Sigmoid colon (tissue), 7 donors: ENCODE measurements at places on chromosomes 13 and 19.

DNA sequence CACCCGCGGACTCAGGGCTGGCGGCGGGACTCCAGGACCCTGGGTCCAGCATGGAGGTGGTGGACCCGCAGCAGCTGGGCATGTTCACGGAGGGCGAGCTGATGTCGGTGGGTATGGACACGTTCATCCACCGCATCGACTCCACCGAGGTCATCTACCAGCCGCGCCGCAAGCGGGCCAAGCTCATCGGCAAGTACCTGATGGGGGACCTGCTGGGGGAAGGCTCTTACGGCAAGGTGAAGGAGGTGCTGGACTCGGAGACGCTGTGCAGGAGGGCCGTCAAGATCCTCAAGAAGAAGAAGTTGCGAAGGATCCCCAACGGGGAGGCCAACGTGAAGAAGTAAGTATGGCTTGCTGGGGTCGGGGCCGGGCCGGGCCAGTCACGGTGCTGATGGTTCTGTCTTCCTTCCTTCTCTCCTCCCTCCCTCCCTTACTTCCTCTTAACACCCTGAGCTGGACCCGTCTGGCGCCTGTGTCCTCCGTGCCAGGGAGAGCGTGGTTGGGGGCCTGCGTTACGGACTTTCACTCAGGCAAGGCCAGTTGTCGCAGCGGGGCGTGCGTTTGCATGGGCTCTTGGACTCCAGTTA is 1.4 kb downstream of the STK11 start:
- H3K27me3 ChIP-seq, result no peaks in the 10 kb centered on the region
- peak overlapping the region; percentile 86 for H3K27ac ChIP-seq
- H3K4me1 ChIP-seq, result peaks cover 54% of the 10 kb centered on the region
- peak overlapping the region; percentile 74 for H3K4me3 ChIP-seq

DNA sequence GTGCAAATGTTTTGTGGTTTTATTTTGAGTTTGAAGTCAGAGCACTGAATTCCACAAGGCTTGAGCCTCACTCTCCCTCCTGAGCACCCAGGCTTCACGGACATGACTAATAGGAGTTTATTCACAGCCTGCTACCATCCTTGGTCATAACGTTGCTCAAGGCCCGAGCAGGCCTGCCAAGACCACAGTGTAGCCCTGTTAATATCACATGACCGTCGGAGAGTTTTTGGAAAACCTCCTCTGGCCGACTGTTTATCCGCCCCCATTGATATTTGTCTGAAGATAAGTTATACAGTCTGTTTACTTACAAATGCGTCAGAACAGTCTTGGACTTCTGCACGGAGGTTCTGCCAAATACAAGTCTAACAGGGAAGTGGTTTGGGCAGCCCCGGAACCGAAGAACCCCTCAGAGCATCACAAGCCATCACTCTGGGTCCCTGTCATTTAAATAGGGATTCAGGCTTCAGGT is 89.9 kb downstream of the COL4A2 start:
- H3K4me3 ChIP-seq, result peak overlapping the region; percentile 24
- DNase-seq, result peak; percentile 99
- peak overlapping the region; percentile 94 for H3K27ac ChIP-seq

DNA sequence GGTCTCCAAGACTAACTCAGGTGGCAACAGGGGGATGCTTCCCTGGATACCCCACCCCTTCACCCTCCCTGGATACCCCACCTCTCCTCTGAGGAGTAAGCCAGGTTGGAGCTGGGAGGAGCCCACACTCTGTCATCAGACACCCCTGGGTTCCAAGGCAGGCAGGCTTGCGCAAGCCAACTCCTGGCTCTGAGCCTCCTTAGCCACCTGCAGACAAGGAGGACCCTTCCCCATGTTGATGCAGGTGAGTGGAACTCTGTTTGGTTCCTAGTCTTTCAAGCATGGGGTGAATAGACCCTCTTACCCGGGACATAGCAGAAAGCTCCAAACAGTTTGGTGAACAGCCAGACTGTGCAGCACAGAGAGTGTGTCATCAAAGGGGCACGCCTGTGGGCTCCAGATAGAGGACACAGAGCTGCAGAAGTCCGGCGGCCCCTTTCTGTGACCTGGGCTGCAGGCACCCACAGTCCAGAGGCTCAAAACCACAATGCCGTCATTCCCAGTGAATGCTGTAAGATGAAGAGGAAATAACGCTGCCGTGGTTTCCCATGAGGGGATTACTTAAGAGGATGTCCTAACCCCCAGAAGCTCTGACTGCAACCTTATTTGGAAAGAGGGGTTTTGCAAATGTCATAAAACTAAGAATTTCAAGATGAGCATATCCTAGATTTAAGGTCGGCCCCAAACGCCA is 12.1 kb upstream of the HAS1 start:
- no peak overlapping the region for H3K27ac ChIP-seq
- peak; percentile 83 for DNase-seq
- no peaks in the 10 kb centered on the region for H3K4me1 ChIP-seq
- no peak overlapping the region for H3K4me3 ChIP-seq
- no peaks in the 10 kb centered on the region for H3K27me3 ChIP-seq
- H3K36me3 ChIP-seq, result no peaks in the 10 kb centered on the region

DNA sequence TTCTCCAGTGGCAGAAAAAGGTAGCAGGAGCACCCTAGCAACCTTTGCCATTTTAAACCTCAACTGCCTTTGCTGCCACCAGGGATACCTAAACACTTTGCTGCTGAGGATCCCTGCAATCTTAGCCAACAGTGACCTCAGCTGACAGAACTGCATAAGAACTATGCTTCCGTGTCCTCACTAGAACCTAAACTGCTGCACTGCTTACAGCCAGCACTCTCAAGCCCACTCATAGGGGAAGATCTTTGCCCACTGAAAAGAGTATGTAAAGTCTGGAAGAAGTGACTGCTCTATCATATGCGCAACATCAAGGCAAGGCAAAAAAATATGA is 270.0 kb upstream of the PCDH20 start:
- no peaks in the 10 kb centered on the region for H3K27me3 ChIP-seq
- no peaks in the 10 kb centered on the region for H3K36me3 ChIP-seq
- H3K27ac ChIP-seq, result no peak overlapping the region

DNA sequence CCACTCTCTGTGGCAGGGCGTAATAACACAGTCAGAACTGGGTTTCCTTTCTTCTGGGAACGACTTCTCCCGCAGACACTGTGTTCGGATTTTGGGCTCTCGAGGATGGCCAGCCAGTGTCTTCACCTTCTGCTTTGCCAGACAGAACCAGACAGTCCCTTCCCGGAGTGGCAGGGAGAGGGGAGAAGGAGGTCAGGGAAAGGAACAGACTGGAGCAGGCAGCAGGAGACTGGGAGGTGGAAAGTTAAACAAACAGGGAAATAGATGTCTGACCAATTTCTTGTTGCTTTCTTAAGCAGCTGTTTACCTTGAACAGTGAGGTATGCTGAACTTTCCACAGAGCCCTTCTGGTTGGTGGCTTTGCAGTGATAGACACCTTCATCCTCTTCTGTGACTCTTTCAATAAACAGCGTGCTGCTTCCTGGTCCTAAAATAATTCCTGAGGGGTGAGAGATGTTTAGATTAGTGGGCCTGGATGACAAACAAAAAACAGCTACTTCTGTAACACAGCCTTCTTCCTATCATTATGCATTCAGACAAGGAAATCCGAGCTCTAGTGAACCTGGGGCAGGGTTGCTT is 137.6 kb downstream of the FLT1 start:
- no peaks in the 10 kb centered on the region for H3K27me3 ChIP-seq
- no peak overlapping the region for H3K27ac ChIP-seq
- no peak for DNase-seq

DNA sequence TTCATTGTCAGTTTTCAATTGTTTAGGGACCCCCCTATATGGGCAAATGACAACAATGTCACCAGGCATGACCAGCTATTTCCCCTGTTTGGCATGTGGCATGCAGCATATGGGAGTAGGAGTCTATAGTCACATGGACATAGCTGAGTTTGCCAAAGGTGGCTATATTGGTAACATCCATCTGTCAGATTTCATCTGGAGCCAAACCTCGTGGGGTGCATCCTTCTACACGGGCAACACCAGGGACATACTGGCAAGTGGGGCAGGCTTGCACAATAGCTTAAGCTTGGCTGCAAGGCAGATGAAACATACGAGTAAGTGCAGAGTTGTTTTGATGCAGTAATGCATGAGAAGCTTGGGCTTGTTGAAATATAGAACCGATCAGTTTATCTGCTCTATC is 24.5 kb upstream of the ZNF816 start:
- no peak for DNase-seq
- no peak overlapping the region for H3K27ac ChIP-seq
- no peak overlapping the region for H3K4me3 ChIP-seq
- no peaks in the 10 kb centered on the region for H3K27me3 ChIP-seq
- H3K4me1 ChIP-seq, result no peaks in the 10 kb centered on the region

DNA sequence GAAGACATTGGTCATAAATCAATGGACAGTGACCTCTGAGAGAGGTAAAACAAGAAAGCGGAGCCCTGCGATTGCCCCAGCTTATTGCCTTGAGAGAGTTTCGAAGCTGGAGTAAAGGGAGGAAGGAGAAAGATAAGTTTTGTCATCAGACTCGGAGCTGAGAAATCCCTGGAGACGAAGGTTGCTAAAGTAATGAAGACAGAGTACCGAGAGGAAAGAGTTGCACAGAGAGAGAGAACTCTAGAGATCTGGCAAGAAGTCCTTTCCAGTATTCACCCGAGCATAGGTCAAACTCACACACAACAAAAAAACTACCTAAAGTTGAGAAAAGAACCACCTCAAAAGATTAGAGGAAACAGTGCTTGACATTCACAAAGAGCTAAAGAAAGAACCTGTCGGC is 472.0 kb downstream of the DACH1 start:
- no peaks in the 10 kb centered on the region for H3K27me3 ChIP-seq

DNA sequence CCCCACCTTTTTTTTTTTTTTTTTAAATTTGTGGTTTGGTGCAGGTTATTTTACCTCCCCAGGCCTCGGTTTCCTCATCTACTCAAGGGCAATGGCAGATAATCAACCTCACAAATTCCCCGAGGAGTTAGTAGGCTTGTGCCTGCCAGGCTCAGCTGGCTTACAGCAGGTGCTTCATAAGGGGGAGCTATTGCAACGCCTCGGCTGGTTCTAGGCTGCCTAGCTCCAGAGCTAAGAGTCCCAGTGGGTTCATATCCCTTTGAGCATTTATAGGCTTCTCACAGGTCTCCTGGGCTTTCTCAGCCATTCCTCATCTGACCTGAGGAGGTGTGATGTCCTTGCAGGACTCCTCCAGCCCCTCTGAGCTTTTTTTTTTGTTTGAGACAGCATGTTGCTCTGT is 10.6 kb downstream of the BCKDHA start:
- H3K27me3 ChIP-seq, result no peaks in the 10 kb centered on the region
- H3K4me1 ChIP-seq, result no peaks in the 10 kb centered on the region
- H3K27ac ChIP-seq, result no peak overlapping the region
- no peak overlapping the region for H3K4me3 ChIP-seq
- H3K36me3 ChIP-seq, result peaks cover 34% of the 10 kb centered on the region
- no peak for DNase-seq
